Endothelial cell of umbilical vein (primary cell): ENCODE measurements at places on chromosomes 16 and 17.

DNA sequence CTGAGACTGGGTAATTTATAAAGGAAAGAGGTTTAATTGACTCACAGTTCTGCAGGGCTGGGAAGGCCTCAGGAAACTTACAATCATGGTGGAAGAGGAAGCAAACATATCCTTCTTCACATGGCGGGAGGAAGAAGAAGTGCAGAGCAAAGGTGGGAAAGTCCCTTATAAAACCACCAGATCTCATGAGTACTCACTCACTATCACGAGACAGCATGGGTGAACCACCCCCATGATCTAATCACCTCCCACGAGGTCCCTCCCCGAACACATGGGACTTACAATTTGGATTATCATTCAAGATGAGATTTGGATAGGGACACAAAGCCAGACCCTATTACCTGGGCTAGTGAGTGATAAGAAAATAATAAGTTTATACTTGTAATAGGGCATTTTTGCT, 70.6 kb upstream of the HS3ST2 start:
- no peak for DNase-seq

- peak; percentile 62 for DNase-seq
Measured at GRCh38 chr17:37650419-37651003, 7.3 kb upstream of the DDX52 start.

GRCh38 chr16:51328733-51329132, 177.7 kb upstream of the SALL1 start:
- no peak for DNase-seq

DNA sequence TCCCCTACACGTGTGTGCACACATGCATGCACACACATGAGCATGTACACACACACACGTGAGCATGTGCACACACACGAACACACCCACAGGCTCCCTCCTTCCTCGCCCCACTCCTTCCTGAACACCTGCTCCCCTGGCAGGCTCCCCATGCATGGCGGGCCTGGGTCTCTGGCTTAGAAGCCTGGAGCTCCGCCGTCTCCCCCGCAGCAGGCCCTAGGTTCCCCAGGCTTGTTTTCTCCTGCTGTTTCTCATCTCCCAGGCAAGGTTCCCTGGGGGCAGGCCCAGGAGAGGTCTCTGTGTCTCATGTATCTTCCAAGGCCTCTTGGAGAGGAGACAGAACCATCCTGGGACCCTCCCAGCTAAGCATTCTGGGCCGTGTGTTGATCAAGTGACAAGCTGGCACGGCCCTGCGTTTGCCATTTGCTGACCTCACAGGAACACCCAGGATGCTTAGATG, 202.3 kb upstream of the CIBAR2 start:
- no peak for DNase-seq

DNA sequence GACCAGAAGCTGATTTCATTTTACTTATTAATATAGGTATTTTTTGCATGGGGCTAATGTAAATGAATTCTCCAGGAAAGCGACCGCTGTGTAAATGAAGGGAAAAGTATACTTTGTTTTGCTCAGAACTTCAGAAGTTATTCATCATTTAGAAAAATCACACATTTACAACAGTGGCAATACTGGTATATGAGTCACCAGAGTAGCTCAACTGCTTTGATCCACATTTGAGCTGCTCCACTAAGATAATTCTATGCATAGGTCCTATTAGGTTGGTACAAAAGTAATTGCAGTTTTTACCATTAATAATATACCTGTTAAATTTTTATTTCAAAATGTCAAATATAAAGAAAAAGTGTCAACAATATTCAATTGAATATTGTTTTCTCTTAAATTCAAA, 22.9 kb upstream of the DYNLRB2 start:
- DNase-seq, result no peak

GRCh38 chr17:65359016-65359415, 202.4 kb downstream of the AXIN2 start:
- DNase-seq, result peak; percentile 66

- DNase-seq, result peak; percentile 70
Measured at GRCh38 chr17:41521574-41522261, 3.0 kb upstream of the KRT15 start.

DNA sequence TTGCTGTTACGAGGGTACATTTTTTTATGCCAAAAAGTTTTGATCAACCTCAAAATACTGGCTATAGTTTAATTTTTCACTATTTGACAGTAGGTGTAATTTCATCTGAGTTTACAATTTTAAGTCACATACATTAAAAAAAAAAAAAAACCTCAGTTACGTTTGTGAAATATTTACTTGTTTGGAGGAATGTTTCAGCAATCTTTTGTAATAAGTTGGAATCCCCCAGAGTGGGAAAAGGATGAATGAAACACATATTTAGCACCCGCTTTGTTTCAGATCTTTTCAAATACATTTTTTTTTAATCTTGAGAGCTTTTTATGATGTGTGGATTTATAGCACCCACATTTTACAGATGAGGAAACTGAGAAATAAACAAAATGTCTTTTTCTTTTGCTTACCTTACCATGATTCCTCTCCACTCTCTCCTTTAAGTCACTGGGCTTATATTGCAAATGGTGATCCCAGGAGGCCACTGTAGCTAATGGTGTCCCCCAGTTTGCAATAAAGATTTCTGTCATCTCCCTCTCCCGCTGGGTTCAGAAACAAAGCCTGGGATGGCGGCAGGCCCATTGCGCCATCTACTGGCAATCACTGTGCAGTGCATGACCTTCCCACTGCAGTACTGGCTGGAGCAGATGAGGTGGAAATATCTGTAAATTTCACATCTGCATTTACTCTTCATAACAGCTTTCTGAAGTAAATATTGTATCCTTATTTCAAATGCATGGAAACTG, 27.7 kb downstream of the TBC1D3B start:
- DNase-seq, result peak; percentile 67

DNA sequence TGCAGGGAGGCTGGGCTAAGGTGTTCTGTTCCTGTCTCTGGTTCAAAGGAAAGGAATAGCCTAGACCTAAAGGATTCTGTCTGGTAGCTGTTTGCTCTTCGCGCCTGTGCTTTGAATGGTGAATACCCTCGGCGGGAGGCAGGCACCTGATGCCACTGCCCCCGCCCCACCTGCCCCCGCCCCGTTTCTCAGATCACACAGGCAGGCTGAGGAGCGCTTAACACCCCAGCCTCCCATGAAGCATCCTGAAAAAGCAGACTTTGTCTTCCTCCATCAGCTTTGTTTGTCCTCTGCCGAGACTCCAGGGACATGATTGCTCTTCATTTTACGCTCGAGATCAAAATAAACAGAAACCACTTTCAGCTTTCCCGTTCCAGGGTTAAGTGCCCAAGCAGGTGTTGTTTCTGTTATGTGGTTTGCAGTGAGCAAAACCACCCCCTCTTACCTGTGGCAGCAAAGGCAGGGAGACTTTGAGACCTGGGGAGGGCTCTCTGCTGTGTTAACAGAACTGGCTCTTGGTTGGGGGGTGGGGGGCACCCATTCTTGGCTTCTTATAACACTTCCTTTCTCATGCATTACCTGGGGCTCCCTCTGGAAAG, 452.1 kb downstream of the WWOX start:
- DNase-seq, result no peak

DNA sequence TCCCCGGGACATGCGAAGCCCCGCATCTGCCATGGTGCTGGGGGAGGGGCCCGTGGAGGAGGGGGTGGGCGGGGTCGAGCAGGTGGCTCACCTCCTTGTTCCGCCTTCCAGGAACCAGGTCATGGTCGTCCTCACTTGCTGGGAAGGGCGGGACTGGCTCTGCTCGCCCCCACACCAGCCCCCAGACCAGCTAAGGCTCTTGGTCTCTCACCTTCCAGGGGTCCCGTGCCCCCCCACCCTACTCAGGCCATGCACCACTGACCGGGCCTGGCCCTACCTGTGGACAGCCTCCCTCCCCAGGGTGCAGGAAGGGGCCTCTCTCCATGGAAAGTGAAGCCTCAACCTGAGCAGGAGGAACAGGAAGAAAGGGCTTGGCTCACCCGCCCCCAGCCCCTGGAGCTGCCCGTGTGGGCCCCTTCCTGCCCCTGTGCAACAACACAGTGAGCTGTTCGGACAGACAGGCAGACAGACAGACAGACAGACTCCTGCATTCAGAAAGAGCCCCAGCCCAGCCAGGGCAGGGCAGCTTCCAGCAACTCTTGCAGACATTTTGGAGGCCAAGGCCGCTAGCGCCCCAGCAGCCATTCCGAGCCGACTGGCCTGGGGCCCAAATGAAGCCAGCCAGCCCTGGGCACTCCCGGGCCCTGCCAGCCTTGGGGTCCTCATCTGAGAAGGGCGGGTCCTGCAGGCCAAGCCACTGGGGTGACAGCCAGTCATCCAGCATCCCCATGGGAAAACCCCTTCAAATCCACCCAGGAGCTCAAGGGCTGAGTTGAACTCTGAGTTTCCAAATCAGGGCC, 8.1 kb upstream of the KREMEN2 start:
- no peak for DNase-seq

DNA sequence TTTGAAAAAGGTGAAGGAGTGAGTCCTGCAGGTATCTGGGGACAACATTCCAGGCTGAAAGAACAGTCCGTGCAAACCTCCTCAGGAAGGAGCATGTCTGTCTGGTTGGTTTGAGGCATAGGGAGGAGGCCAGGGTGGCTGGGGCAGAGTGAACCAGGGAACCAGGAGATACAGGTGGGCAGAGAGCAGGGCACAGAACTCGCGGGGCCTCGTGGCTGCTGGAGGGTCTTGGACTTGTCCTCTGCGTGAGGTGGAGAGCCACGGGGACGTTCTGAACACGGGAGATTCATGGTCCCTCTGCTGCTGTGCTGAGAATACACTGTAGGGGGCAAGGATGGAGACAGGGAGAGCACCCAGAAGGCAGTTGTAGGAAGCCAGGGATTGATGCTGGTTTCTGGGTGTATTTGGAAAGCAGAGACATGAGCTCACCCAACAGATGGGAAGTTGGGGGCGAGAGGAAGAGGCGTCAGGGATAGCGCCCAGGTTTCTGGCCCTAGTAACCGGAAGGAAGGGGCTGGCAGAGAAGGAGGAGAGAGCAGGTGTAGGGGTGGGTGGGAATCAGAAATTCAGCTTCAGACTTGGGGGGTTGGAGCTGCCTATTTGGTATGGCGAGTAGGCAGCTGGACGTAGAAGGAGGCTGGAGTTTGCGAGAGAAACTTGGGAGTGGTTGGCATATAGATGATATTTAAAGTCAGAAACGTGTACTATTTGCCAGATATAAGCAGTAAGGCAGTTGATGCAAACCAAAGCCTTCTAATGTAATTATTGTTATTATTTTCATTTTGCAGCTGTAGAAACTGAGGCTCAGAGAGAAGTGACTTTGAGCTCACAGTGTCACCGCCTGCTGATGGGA, at the start of gene CCL17:
Gene CCL17, plus strand, starts transcription at position 803 of the 853 bp plus-strand sequence. CDS start 9,166 bp downstream, outside the sequence.
- no peak for DNase-seq

- no peak for DNase-seq
Measured at GRCh38 chr17:32335046-32335445, 6.9 kb downstream of the C17orf75 start.

DNA sequence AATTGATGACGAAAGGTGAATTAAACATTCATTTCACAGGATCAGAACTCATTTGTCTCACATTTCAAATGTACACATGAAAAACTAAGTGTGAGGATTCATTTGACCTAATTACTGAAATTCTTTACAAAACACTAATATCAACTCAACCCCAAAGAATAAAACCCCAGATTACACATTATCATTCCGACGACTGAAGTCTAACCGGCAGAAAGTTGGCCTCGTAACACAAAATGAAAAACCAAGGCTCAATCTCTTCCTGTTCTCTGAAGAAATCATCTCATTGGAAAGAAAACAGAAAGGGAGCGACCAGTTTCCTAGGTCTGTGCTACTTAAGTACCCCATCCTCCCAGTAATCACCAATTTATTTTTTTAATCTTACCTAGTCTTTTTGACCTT, 1.8 kb downstream of the JPT1 start:
- DNase-seq, result no peak

DNA sequence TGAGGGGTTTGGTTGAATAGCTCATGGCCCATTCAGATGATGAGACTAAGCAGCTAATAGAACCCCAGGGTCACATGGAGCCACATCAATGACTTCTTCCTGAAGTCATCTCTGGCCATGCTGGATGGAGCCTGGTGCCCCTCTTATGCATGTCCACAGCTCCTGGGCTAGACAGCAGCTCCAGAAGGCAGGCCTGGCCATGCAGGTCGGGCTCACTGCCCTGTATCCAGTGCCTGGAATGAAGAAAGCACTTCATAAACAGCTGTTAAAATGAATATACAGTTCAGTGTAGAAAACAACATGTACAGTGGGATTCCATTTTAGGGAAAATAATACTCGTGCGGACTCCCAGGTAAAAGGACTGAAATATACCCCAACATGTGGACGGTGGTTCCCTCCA, 73.9 kb downstream of the GNAO1 start:
- DNase-seq, result no peak

DNA sequence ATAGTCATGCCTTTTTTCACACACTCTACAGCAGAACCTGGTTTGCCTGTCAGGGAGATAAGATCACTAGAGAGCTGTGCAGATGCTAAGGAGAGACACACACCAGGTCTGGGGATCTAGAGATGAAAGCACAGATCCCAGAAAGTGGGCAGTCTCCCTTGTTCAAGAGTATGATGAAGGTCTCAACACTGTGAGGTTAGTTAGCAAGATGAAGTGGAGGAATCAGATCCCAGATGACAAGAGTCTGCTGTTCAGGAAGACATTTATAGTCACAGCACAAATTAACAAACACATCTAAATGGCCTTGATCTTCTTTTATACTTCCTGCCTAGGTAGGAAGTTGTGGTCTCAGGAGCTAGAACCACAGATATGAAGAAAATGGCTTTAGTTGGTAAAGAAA, 23.4 kb upstream of the SKAP1 start:
- no peak for DNase-seq

DNA sequence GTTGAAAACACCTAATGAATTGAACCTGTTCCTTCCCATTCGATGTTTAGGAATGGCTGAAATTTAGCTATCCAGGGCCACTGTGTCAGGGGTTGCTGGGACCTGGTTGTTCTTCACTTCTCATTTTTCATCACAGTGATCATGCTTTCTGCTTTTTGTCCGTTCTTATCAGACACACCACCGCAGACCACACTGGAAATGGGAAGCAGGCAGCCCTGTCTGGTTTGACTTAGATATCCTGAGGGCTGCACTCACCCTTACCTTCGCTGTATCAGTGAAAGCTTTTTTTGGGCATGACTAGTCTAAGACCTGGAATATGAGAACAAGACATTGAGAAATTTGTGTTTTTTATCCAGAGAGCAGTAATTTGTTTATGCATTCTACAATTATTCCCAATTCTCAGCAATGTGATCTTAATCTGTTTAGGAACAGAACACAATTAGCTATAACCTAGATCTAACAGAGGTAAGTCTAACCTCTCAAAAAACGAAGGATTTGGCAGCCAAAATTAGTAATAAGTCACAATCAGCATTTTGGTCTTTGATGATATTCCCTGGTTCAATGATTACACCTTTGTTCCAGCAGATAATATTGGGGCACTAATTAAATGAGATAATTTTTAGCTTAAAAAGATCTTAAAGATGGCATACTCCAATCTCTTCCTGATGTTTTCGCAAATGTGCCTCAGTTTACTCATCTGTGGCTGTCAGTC, 126.0 kb upstream of the GOT2 start:
- no peak for DNase-seq

- no peak for DNase-seq
Measured at GRCh38 chr17:62778990-62779681, 29.0 kb downstream of the MARCHF10 start.

- no peak for DNase-seq
Measured at GRCh38 chr17:61594294-61594825, 3.3 kb upstream of the NACA2 start.
